ENCODE measurements at places on chromosomes 16 and 17.
A peak's percentile ranks its signal among the peaks of the same experiment; 100 is the strongest.

GRCh38 chr17:1365445-1366039 is 34.5 kb downstream of the YWHAE start:
- DNase-seq: peak; percentile 81

- DNase-seq: no peak
Measured at GRCh38 chr17:82334622-82335394, 1.2 kb upstream of the SECTM1 start.

- DNase-seq: peak; percentile 2
Measured at GRCh38 chr16:67697422-67698185, 21.5 kb downstream of the GFOD2 start.

DNA sequence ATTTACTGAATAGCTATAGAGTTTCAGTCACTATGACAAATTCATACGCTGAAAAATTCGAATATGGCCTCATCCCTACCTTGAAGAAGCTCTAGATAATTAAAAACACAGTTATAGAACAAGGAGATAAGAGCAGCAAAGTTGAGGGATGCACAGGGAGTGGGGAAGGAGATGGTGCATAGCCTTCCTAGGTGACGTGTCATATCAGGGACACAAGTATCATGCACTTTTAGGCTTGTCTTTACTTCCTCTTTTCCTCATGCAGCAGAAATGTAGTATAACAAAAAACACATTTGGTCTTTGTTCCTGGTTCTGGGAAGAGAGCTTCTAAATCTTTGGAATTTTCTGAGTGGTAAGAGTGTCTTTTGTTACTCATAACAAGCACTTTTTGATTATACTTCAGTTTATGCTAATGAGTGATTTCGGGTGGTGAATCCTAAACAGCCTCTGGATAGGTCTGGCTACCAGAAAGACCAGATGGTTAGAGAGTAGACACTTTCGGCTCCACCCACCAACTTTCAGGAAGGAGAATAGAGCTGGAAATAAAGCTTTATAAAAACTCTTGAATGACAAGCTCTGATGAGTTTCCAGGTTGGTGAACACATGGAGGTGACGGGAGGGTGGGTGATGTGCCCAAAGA is 341.4 kb downstream of the UTP18 start:
- no peak for DNase-seq

- DNase-seq: no peak
Measured at GRCh38 chr16:23342083-23342640, 40.1 kb downstream of the SCNN1B start.
